Pons (tissue), 1 donor: ENCODE measurements at places on chromosomes 1 and 21.

DNA sequence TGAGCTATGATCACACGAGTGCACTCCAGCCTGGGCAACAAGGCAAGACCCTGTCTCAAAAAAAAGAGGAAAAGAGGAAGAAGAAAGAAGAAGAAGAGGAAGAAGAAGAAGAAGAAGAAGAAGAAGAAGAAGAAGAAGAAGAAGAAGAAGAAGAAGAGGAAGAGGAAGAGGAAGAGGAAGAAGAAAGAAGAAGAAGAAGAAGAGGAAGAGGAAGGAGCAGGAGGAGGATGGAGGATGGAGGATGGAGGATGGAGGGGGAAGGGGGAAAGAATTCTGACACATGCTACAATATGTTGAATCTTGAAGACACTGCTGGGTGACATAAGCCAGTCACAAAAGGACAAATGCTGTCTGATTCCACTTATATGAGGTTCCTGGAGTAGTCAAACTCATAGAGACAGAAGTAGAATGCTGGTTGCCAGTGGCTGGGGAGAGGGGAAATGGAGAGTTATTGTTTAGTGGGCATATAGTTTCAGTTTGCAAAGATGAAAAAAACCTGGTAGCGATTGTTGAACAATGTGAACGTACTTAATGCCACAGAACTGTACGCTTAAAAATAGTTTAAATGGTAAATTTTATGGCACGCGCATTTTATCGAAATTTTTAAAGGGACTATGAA lies 47.3 kb upstream of the COA6 start:
- DNase-seq = no peak

- no peak for DNase-seq
Observed at GRCh38 chr21:44043613-44044012, 31.5 kb downstream of the TRAPPC10 start.

GRCh38 chr1:48761986-48762385 lies 14.7 kb downstream of the BEND5 start:
- DNase-seq = no peak

GRCh38 chr1:226201029-226201593 lies 14.6 kb upstream of the ACBD3 start:
- no peak for DNase-seq

DNA sequence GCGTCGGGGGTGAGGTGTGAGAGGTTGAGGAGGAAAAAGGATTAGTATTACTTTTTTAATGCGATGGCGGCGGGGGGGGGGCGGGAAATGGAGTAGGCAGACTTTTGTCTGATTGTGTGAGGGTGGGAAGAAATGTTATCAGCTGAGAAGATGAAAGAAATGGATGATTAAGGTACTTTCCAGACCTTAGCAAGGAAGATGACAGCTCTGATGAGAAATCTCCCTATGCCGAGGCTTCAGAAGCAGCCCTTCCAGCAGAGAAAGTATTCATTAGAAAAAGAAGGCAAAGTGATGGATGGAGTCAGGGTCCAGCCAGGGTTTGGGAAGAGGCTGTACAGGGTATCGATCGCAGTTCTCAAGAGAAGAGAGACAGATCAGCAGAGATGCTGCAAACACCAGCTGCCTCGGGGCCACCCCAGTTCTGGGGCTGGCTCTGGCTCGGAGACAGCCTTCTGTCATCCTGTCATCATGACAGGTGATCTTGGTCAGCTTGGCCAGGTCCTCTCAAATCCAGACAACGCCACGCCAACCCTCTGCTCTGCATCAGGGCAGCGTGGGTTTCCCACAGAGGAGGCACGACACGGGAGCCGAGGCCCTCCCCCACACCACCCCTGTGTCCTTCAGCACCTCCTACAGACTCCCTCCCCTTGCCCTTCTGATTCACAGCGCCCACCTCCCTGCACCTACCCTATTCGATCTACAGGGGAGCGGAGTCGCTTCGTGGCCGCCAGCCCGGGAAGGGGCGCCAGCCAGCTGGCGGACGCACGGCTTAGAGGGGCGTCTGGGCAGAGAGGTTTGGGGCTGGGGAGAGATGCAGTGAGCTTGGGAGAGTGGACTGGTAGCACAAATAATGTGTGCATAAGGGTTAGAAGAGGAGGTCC lies 674 bp upstream of the ATXN7L2 start:
- no peak for DNase-seq

- no peak for DNase-seq
Observed at GRCh38 chr1:243597383-243597782, 252.7 kb downstream of the AKT3 start.
